Endothelial cell (in vitro differentiated cells): ENCODE measurements at places on chromosomes 7 and 10. TPM values are rescaled to one million over a fixed set of nuclear protein-coding genes. Genes with fewer than 3 reads are reported as not detected.

DNA sequence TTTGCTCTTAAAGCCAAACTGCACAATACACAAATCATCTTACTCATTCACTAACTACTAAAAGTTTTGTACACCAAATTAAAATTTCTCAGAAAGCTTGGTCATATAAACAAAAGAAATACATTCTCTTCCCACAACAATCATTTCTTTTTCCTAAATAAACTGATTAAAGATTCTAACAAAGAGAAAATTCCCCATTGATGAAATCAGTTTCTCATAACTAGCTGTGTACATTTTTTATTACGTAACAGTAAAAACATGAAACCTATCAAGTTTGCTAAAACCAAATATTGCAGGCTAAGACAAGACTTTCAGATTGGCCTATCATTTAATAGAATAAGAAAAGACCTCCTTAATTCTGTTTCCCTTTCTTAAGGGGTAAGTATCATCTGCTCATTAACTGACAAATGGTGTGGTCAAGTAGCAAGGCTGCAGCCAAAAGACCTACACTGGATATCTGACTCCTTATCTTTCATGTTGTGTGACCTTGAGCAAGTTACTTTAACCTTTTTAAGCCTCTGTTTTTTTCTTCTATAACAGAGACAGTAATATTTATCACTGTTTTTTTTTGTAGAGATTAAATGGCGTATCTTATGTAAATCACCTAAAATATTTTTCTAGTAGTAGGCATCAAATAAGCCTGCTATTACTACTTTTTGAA lies 22.4 kb downstream of the NAMPT start:
- DNase-seq, result no peak

DNA sequence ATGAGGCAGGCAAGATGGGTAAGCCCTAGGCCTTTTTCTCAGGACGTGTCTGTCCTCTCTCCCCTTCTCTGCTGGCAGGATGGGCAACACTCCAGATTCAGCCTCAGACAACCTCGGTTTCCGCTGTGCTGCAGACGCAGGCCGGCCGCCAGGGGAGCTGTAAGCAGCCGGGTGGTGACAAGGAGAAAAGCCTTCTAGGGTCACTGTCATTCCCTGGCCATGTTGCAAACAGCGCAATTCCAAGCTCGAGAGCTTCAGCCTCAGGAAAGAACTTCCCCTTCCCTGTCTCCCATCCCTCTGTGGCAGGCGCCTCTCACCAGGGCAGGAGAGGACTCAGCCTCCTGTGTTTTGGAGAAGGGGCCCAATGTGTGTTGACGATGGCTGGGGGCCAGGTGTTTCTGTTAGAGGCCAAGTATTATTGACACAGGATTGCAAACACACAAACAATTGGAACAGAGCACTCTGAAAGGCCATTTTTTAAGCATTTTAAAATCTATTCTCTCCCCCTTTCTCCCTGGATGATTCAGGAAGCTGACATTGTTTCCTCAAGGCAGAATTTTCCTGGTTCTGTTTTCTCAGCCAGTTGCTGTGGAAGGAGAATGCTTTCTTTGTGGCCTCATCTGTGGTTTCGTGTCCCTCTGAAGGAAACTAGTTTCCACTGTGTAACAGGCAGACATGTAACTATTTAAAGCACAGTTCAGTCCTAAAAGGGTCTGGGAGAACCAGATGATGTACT lies 13.1 kb downstream of the PHKG1 start:
- DNase-seq, result peak; percentile 55

DNA sequence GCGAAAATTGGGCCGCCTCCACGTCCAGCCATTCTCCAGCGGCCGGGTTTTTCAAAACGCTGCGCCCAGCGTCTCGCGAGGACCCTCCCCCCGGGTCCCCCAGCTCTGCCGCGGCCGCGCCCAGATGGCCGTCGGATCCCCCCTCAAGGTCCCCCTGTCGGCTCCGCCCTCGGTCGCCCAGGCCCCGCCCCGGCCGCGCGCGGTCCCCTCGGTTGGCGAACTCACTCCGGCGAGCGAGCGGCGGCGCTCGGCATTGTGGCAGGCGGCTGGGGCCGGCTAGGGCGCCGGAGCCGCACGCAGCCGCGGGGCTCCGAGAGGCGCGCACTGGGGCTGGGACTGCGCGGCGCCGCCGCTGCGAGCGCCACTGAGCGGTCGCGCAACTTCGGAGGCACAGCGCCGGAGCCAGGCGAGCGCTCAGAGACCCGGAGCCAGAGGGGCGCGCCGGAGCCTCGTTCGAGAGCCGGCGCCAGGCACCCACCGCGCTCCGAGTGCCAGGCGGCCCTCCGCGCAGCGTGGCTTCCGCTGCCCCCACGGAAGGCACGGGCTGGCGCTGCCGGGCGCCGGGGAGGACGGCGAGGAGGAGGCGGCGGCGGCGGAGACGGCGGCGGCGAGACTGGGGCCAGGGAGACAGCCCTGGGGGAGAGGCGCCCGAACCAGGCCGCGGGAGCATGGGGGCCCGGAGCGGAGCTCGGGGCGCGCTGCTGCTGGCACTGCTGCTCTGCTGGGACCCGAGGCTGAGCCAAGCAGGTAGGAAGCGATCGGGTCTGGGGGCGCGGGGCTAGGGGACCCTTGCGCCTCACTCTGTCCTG lies at the start of gene UNC5B:
Gene UNC5B, plus strand, starts transcription at position 253 of the 809 bp plus-strand sequence. Its CDS starts 416 bp downstream, at position 669.
- DNase-seq, result peak; percentile 91

DNA sequence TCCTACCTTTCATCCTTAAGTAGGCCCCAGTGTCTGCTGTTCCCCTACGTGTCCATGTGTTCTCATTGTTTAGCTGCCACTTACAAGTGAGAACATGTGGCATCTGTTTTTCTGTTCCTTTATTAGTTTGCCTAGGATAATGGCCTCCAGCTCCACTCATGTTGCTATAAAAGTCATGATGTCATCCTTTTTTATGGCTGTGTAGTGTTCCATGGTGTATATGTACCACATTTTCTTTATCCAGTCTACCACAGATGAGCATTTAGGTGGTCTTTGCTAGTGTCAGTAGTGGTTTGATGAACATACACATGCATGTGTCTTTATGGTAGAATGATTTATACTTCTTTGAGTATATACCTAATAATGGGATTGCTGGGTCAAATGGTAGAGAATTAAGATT lies 146.2 kb upstream of the SLC26A5 start:
- no peak for DNase-seq

DNA sequence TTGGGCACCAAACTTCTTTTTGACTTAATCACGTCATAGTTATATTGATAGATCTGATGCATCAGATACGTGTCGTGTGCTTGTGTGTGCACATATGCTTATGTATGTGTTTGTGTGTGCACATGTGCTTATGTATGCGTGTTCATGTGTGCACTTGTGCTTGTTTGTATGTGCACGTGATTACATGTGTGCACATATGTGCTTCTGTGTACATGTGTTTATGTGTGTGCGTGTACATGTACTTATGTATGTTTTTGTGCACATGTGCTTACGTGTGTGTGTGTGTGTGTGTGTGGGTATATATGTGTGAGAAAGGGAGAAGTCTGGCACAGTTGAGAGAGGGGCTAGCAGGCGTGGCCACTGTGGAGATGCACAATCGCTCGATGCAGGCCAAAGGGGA lies 173.4 kb downstream of the WDR37 start:
- no peak for DNase-seq

DNA sequence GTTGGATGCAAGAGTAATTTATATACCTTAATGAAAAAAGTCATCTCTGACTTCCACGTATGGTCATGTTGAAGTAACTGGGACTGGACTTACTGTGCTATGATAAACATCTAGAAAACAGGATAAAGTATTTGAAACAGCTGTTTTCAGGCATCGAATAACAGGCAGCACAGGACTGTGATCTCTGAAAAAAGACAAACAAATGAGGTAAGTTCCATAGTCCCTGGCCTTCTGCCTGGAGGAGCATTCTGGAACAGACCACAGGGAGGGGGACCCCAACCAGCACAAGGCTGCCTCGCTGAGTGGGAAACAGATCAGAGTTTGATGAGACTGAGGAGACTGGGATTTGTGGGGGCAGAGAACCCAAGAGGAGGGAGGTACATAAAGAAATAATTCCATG lies 89.1 kb upstream of the HABP2 start:
- DNase-seq, result peak; percentile 8

The ENTPD1 gene
- 102 TPM for total RNA-seq

The ANKRD22 gene
- not detected for total RNA-seq

The POU6F2 gene
- 1.1 TPM for total RNA-seq

The CYP3A7 gene
- total RNA-seq, result 0.18 TPM

- DNase-seq, result no peak
Measured at GRCh38 chr10:130606001-130606405, 469.8 kb downstream of the GLRX3 start.

DNA sequence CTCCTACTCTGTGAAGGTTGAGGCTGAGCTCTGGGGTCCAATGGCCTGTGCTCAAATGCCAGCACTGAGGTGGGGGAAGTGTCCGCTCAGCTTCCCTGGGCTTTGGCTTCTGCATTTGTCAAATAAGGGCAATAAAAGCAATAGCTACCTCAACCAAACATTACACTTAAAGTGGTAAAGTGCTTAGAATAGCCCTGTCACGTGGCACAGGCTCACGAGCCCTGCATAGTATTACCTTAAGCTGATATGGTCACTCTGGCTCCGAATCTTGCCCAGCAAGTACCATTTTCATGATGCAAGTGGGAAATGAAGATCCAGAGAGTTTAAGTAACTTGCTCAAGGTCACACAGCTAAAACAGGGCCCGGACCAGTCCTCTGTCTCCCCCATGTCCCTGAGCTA lies 451.1 kb upstream of the ZMIZ1 start:
- no peak for DNase-seq

The TMEM139 gene
- 0.23 TPM for total RNA-seq

The CCL24 gene
- not detected for total RNA-seq

DNA sequence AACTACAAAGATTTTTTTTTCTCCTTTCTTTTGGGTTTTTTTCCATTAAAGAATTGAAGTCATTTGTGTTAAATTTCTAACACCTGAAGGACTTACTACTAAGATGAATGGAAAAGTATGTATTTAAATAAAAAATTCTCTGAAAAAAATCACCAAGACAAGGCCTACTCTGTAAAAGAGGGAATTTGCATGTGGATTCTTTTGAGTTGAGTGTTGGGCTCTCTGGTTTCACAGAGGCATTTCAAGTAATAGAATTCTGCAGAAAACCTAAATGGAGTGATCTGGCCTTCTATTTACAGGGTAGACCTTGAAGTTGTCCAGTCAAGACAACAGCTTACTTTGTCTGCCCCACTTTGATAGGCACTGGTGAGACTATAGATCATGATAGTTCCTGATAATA lies 4.1 kb downstream of the LRRC17 start:
- no peak for DNase-seq

The ARMS2 gene
- not detected for total RNA-seq

DNA sequence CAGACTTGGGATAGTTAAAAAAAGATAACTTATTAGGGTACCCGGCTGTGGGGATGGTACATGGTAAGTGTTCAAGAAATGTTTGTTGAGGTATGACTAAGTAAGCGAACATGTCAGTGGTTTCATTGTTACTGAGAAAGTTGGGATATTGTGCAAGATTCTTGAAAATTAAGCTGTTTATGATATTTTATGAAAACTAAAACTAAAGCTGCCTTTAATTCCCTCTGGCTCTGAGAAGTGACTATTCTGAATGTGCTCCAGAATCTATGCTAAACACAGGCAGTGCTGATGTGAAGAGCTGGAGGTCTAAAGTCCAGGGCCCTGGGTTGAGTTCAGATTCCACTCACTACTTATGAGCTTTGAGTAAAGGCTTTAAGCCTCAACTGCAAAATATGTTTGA lies 72.9 kb downstream of the AOAH start:
- DNase-seq, result no peak
